Colonic mucosa (tissue), 4 donors: ENCODE measurements at places on chromosomes 7 and 10.

- no peak for DNase-seq
Observed at GRCh38 chr7:120725376-120726039, 132.4 kb downstream of the TSPAN12 start.

GRCh38 chr7:134690016-134690415 is 43.4 kb downstream of the BPGM start:
- DNase-seq = no peak

- DNase-seq = no peak
Observed at GRCh38 chr7:131483586-131483985, 72.8 kb downstream of the PODXL start.

DNA sequence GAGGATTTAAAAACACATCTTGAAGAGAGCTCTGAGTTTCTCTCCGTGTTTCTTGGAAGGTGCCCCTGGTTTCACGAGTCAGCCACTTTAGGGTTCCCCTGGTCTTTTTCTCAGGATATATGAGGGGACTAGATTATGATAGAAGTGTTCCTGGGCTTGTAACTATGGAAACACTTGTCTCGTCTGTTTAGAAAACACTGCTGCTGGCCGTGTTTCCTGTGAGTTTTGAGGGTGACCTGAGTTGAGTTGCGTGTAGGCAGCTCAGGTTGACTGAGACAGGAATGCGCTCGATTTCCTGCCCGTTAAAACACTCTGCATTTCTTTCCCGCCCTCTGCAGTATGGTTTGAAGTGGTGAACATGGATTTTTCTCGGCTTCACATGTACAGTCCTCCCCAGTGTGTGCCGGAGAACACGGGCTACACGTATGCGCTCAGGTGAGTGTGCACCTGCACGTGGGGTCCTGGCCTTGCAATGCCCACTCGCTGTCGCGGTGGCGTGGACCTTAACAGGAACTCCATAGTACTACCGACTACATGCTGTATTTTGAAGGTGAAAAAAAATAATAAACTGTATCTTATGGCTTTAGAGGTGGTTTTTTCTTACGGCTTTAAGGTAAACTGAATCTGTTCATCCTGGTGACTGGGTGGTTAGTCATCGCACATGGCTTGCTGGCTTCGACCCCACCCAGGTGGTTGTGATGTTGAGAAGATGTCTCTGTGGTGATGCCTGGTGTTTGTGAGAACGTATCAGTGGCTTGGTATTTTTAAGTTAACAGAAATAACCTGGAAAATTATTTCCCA is at the start of gene SUN1:
Gene SUN1 (plus strand): TSS at position 310 of the 801 bp plus-strand sequence. CDS start 49 bp downstream, at position 359.
- no peak for DNase-seq

GRCh38 chr7:145978769-145979168 is 137.8 kb upstream of the CNTNAP2 start:
- no peak for DNase-seq

- DNase-seq = no peak
Observed at GRCh38 chr10:77936697-77937567, 10.4 kb upstream of the DLG5 start.

DNA sequence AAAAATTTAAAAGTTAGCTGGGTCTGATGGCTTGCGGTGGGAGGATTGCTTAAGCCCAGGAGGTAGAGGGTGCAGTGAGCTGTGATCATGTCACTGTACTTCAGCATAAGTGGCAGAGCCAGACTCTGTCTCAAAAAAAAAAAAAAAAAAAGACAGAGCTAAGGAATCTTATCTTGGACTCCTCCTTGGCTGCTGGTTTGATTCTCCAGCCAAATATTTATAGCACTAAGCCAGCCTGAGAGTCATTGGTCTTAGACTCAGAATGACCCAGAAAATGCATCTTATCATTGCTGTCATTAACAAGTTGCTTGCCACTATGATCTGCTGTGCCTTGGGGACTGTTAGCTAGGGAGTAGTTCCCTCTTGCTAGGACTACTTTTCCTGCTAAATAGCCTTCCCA is 164.7 kb downstream of the GNAT3 start:
- no peak for DNase-seq

- DNase-seq = no peak
Observed at GRCh38 chr7:80844916-80845315, 73.9 kb downstream of the SEMA3C start.

DNA sequence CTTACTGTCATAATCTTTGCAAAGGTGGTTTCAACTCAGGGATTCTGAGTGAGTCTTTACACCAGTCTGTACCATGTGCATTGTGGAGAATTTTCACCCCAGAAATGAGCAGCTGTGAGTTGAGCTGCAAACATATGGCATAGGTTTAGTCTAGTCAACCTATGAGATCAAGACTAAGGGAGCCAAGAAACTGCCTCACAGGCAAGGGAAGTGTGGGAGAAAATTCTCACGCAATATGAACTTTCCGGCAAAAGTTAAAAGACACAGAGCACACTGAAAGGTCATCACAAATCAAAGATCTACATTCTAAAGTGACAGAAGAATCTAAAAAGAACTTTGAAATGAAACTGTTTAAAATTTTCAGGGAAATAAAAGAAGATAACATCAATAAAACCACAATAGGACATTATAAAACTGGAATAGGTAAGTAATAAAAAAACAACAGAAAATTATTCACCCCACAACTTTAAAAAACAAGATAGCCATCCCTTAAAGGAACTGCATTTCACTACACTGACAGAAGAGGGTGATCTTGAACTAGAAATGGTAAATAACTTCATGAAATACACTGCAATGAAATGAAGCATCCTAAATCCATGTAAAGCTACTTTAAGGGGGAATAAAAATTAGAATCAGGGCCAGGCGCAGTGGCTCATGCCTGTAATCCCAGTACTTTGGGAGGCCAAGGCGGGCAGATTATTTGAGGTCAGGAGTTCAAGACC is 63.5 kb downstream of the LGI1 start:
- no peak for DNase-seq

DNA sequence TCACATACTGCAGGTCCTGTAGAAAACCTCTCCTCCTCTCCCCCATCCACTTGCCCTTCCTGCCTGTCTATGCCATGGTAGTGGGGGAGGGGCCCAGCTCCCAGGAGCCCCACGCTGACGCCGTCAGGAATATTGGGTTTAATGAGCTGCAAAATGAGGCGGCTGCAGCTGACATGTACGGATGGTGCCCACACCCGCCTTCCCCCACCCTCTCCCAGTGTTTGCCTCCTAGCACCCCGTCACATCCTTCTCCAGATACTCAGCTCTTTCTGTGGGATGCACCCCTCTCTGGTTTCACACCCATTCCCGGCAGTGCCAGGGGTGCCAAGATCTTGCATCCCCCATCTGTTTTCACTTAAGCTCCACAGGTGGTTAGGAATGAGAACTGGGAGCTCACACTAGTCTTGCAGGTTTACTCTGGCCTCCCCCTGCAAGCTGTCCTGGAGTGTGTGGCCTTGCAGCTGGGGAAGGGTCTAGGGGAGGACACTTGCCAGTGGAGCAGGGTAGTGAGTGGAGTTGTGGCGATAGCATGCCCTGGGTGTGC is 26.1 kb downstream of the GBX1 start:
- DNase-seq = no peak

DNA sequence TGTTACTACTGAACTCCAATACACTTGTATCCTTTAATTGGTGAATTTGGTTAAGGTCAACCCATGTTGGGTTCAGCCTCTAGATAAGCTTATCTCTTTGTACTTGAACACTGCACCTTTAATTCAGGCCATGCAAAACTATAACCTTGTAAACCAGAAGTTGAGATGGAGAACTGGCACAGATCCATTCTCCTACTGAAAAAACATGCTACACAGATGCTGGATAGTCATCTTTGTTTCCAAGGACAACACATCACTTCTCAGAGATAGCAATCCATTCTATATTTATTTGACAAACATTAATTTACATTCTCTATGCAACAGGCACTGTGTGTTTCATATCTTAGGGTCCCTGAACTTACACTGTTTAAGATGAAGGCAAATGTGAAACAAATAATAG is 2.9 kb upstream of the CDK14 start:
- DNase-seq = no peak

- DNase-seq = no peak
Observed at GRCh38 chr10:32263300-32263699, 83.7 kb downstream of the EPC1 start.

DNA sequence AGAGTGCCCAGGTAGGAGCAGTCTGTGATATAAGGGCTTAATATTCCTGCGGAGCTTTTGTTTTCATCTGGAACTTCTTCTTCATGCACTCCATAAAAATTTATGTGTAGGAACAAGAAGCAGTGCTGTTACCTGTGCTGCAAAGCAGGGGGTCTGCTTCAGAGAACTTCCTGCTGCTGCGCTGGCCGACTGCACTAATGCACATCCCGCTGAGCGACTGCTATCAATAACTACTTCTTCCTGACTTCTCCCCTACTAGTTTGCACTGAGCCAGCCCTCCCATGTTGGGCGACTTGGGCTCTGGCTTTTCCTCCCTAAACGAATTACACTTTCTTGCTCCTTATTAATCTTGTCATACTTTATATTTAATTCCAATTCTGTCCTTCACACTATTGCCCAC is 150.3 kb downstream of the NEBL start:
- DNase-seq = no peak

GRCh38 chr7:108613147-108613948 is 43.7 kb downstream of the DNAJB9 start:
- no peak for DNase-seq

- no peak for DNase-seq
Observed at GRCh38 chr10:132955479-132955878, 13.1 kb upstream of the CFAP46 start.

GRCh38 chr7:32887395-32887794 is 4.2 kb downstream of the KBTBD2 start:
- DNase-seq = no peak

DNA sequence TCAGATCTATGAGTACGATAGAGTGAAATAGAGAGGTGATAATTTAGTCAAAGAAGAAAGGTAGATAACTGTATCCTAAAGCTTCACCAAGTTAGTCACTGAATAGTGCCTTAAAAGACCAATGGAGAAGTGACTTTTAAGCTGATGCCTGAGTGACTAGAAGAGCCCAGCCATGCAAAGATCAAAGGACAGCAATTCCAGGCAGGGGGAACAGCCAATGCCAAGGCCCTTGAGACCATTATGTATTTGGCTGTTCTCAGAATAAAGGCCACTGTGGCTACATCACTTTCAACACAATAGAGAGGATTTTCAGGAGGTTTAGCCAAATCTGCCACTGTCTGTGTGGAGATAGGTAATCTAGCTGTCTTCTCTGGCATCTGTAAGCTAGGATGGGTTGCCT is 17.8 kb downstream of the HDAC9 start:
- no peak for DNase-seq

GRCh38 chr7:128937647-128938543 is at the start of gene IRF5:
TSS of gene IRF5 (plus strand) at chr7:128937927. CDS start at chr7:128942082, 4,155 bp downstream.
- DNase-seq = peak; percentile 74

DNA sequence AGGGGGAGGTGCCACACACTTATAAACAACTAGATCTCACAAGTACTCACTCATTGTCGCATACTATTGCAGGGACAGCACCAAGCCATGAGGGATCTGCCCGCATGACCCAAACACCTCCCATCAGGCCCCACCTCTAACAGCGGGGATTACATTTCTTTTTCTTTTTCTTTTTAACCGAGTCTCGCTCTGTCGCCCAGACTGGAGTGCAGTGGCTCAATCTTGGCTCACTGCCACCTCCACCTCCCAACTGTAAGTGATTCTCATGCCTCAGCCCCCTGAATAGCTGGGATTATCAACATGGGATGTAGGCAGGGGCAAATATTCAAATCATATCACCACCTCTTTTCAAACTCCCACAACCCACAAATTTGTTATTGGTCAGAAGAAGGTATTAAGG is 76.7 kb downstream of the SKAP2 start:
- DNase-seq = no peak

- DNase-seq = no peak
Observed at GRCh38 chr10:124996127-124996853, 54.4 kb downstream of the ZRANB1 start.

DNA sequence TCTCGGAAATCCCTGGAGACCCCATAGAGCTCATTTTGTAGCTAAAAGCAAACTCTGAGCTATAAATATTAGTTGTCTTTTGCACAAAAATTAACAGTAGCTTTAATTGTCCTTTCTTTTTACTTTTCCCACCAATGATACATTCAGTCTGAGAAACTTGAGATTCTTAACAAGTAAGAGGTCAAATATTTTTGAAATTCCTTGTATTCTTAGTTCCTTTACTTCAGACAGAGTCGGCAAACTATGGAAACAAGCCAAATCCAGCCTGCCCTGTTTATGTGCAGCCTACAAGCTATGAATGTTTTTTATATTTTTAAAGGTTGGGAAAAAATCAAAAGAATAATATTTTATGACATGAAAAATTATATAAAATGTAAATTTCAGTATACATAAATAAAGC is 146.6 kb downstream of the CTNNA3 start:
- no peak for DNase-seq

GRCh38 chr7:91551377-91552175 is 287.3 kb downstream of the FZD1 start:
- no peak for DNase-seq

GRCh38 chr7:73704640-73705550 is 14.6 kb downstream of the STX1A start:
- DNase-seq = no peak

GRCh38 chr7:36658335-36659171 is 65.7 kb downstream of the AOAH start:
- DNase-seq = no peak

- DNase-seq = no peak
Observed at GRCh38 chr7:1400371-1400770, 58.9 kb downstream of the MICALL2 start.

GRCh38 chr10:115355162-115355760 is 262.1 kb downstream of the ATRNL1 start:
- peak; percentile 25 for DNase-seq

DNA sequence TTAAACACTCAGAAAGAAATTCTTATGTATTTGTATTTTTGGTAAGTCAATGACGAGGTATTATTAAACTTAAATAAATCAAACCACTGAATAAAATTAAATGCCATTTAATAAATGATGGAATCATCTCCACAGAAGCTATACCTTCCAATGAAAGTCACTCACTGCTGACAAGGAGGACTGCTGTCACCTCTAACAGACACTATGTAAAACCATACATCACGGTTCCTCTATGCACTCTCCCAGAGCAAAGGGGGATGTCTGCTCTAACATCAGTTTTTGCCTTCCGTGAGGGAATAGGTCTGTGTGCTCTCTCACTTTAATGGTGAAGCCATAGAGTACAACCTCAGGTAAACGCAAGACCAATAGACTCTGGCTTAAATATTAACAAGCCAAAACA is 99.7 kb upstream of the DDC start:
- no peak for DNase-seq

GRCh38 chr10:43214071-43214955 is 52.6 kb downstream of the RASGEF1A start:
- DNase-seq = no peak

DNA sequence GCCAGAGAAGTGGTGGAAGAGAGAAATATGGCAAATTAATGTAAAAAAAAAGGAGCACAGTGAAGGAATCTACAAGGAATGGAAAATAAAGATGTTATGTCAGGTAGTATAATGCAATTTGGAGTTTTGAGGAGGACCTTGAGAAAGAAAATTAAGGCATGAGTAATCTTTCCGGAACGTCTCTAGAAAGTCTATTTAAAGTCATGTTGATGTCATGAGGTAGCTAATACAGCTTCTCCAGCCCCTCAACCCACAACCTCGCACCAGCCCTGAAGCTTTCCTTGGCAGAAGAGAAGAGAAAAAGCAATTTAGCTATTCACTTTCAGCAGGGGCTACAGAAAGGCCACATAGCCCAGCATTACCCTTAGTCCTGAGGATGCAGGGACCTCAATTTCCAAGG is 22.5 kb downstream of the TRDMT1 start:
- no peak for DNase-seq
